Kidney capillary endothelial cell (primary cell): ENCODE measurements at places on chromosomes 5 and 9.

- no peak for DNase-seq
Observed at GRCh38 chr9:92500725-92501124, 18.4 kb upstream of the ASPN start.

DNA sequence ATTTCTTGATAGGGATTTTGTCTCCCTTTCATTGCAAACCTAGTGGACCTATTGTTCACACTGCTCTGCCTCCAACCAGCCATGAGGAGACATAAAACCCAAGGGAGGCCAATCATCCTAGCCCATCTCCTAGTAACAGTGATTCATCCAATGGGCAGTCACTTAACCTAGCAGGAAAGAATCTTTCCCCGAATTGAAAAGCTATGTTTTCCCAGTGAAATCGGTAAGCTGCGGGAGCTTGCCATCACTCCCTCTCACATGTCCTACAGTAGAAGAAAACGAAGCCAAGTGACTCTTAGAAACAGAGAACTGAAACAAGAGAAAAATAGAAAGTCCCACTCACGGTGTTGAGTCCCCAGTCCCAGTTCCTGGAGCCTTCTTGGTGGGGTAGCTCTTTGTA, 123.3 kb downstream of the SUSD1 start:
- no peak for DNase-seq

DNA sequence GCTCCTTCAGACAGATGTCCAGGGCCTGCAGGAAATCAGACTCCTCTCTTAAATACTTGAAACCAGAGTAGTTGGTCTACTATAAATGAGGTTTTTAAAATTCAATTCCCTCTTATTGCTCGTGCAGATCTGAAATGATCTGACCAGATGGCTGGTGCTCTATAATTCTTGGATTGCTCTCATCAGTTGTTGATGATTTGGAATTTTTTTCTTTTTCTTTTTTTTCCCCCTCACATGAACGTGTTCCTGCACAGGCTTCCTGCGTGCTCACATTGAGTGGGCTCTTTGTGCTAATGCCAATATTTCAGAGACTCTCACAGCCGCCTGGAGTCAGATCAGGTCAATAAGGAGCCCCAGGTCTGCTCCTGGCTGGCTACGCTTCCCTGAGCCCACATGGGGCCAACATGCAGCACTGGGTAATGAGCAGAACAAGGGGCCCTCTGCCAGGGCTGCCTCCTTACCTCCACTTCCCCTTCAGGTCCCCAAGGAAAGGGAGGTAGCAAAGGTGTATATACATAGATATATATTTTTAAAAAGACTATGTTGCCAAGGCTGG, 82.0 kb downstream of the SIL1 start:
- no peak for DNase-seq

DNA sequence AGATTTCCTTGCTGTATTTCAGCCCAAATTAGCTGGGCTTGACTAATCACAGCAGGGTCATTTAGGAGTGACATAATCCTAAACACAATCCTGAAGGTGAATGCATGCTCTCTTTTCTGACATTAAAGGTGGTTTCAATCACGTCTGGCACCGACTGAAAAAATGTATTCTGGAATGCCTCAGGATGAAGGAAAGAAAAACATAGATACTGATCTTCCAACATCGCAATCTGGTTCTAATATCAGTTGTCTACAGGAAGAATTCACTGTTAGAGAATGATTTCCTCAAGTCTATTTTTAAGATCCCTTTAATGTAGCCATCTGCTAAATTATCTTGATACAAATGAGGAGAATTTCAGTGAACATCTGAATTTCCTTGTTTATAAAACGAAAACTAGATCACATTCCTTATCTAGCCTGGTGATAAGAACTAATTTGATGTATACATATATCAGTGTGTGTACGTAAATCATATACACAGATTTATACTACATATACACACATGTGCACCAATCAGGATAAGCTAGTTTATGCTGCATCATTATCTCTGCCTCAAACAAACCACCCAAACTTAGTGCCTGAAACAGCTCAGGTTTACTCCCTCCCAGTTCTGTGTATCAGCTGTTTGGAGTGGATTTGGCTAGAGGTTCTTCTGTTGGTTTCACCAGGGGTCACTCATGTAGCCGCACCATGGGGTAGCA, 31.3 kb upstream of the TAS2R1 start:
- no peak for DNase-seq

- DNase-seq: no peak
Observed at GRCh38 chr5:167816354-167816753, 475.1 kb upstream of the WWC1 start.

- no peak for DNase-seq
Observed at GRCh38 chr5:76371960-76372322, 31.1 kb upstream of the IQGAP2 start.

DNA sequence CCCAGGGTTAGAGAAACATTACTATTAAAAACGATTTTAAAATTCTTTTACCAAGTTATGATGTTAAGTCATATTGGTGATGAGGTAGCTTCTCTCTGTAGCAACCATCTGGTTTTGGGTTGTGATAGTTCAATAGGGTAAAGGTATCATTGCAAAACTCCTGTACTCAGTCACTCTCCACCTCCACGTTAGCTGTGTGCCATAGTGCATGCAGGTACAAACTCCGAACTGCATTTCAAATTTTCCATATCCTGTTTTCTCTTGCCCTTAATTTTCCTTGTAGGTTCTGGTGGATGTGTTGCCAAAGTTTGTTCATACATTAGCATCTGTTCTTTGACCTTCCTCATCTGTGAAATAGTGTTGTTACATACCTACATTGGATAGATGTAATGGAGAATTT, 53.1 kb upstream of the ARRDC3 start:
- DNase-seq: no peak

- DNase-seq: no peak
Observed at GRCh38 chr5:96387616-96388015, 45.4 kb downstream of the PCSK1 start.

GRCh38 chr9:2015581-2016407, 647 bp downstream of the SMARCA2 start:
- peak; percentile 46 for DNase-seq

- no peak for DNase-seq
Observed at GRCh38 chr5:122772446-122772845, 2.4 kb upstream of the SNX2 start.

DNA sequence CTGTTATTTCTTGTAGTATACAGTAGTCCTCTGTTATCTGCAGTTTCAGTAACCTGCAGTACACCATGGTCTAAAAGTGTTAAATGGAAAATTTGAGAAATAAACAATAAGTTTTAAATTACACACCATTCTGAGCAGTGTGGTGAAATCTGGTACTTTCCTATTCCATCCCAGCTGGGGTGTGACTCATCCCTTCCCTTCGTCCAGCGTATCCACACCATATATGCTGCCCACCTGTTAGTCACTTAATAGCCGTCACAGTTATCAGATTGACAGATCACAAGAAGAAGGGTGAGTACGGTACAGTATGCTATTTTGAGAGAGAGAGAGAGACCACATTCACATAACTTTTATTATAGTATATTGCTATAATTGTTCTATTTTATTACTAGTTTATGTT, 28.9 kb downstream of the FAM151B start:
- no peak for DNase-seq
